ENCODE measurements at places on chromosomes 12 and 14. TPM values are rescaled to one million over a fixed set of nuclear protein-coding genes. Genes with fewer than 3 reads are reported as not detected.

The SERPINA5 gene
- 4.0 TPM for total RNA-seq

The GARIN6 gene
- total RNA-seq, result not detected

The RNASE8 gene
- not detected for total RNA-seq

The PMCH gene
- not detected for total RNA-seq

The SLC10A1 gene
- total RNA-seq, result not detected

The PRH2 gene
- not detected for total RNA-seq

The HNRNPC gene
- total RNA-seq, result 267 TPM

The RAPGEF3 gene
- 37.6 TPM for total RNA-seq

The TAS2R43 gene
- not detected for total RNA-seq

The CCDC184 gene
- 1.1 TPM for total RNA-seq

The DTD2 gene
- total RNA-seq, result 8.4 TPM

The AICDA gene
- not detected for total RNA-seq

The BBS10 gene
- total RNA-seq, result 8.3 TPM

The RFX4 gene
- not detected for total RNA-seq

The KRT86 gene
- total RNA-seq, result not detected

The RPS6KL1 gene
- 18.6 TPM for total RNA-seq

The GLS2 gene
- total RNA-seq, result 0.57 TPM

The EIF2B1 gene
- 27.5 TPM for total RNA-seq

The C1S gene
- total RNA-seq, result 116 TPM

The ACOT4 gene
- total RNA-seq, result 0.84 TPM

The FLRT2 gene
- total RNA-seq, result 4.6 TPM

The PRB2 gene
- total RNA-seq, result not detected

The CPNE6 gene
- not detected for total RNA-seq

The HCAR1 gene
- total RNA-seq, result 0.12 TPM

The NTS gene
- 0.20 TPM for total RNA-seq

The MOK gene
- total RNA-seq, result 10.9 TPM

The SNRPF gene
- total RNA-seq, result 11.4 TPM

The OAS1 gene
- 8.1 TPM for total RNA-seq

The FAM222A gene
- total RNA-seq, result 25.7 TPM

The PTMS gene
- 133 TPM for total RNA-seq

The IPO8 gene
- total RNA-seq, result 27.3 TPM

The FBLN5 gene
- total RNA-seq, result 61.7 TPM

The CATSPERB gene
- 0.37 TPM for total RNA-seq
